ENCODE measurements at places on chromosomes 7 and 10. TPM values are rescaled to one million over a fixed set of nuclear protein-coding genes. Genes with fewer than 3 reads are reported as not detected.

DNA sequence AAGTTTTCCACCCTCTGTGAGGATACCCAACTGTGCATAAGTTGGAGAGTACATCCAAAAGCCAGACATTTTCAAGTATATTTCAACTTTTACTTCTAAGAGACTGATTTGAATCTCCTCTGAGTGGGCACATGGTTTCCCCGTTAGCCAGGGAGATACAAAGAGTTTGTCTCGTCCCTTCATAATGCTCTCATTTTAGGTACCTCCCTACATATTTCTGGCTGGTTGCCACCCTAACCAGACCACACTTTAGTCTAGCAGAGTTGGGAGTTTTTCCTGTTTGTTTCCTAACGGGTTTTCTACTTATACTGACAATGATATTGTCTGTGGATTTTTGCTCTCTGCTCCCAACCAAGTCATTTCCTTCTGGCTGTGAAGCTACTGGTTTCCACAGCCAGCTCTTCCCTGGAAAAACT lies 180.3 kb downstream of the CCDC71L start:
- no peak for DNase-seq

TLX1 gene
- total RNA-seq = not detected

LYZL2 gene
- total RNA-seq = not detected

GRCh38 chr7:92158660-92159575 lies 20.0 kb downstream of the LRRD1 start:
- DNase-seq = no peak

GRCh38 chr10:6018422-6018821 lies 41.1 kb upstream of the IL15RA start:
- no peak for DNase-seq

GRCh38 chr7:127674361-127674760 lies 22.4 kb downstream of the SND1 start:
- DNase-seq = no peak

- DNase-seq = no peak
These were observed 336.8 kb downstream of the GPR37 start for GRCh38 chr7:124428781-124429180.

GPR15LG gene
- total RNA-seq = not detected

- no peak for DNase-seq
These were observed 97.3 kb downstream of the GRB10 start for GRCh38 chr7:50685135-50686065.

DNA sequence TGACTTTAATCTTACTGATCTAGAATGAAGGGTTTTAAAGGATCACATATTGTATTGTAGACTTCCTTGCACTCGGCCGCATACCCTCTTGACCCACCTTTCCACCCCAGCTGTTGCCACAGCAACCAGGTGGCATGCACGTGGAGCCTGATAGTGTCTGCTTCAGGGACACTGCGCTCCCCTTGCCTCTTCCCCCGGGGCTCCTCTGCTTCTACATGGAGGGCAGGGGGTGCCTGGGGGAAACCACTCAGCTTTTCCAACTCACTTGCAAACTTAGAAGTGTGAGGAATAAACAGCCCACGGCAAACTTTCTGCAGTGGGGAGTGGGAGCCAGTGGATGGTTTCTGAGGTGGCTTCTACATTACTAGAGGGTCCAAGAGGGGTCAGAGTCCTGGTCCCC lies 458.6 kb downstream of the PLXNA4 start:
- no peak for DNase-seq

KNDC1 gene
- total RNA-seq = 0.05 TPM

CFAP58 gene
- total RNA-seq = not detected

TRPV6 gene
- total RNA-seq = not detected

DNA sequence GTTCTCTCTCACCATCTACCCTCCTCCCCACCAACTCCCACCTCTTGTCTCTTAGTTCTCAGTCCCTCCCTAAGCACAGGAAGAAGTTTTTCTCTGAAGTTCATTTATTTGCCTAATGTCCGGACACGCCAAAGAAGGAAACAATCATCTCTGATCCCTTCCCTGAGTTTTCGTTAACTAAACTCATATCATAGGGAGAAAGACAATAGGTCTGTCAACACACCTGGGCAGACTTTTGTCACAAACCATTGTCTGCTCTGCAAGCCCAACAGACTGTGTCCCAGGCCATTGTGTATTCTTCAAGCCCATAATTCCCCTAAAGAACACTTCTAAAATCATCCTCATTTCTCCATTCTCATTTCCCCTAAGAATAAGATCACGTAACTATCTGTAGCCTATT lies 691.0 kb upstream of the MBL2 start:
- DNase-seq = no peak

SKIDA1 gene
- total RNA-seq = not detected
